ENCODE measurements at places on chromosomes 1 and 21.
A peak's percentile ranks its signal among the peaks of the same experiment; 100 is the strongest.

- DNase-seq: no peak
These were observed 26.1 kb downstream of the FABP3 start for GRCh38 chr1:31346785-31347184.

DNA sequence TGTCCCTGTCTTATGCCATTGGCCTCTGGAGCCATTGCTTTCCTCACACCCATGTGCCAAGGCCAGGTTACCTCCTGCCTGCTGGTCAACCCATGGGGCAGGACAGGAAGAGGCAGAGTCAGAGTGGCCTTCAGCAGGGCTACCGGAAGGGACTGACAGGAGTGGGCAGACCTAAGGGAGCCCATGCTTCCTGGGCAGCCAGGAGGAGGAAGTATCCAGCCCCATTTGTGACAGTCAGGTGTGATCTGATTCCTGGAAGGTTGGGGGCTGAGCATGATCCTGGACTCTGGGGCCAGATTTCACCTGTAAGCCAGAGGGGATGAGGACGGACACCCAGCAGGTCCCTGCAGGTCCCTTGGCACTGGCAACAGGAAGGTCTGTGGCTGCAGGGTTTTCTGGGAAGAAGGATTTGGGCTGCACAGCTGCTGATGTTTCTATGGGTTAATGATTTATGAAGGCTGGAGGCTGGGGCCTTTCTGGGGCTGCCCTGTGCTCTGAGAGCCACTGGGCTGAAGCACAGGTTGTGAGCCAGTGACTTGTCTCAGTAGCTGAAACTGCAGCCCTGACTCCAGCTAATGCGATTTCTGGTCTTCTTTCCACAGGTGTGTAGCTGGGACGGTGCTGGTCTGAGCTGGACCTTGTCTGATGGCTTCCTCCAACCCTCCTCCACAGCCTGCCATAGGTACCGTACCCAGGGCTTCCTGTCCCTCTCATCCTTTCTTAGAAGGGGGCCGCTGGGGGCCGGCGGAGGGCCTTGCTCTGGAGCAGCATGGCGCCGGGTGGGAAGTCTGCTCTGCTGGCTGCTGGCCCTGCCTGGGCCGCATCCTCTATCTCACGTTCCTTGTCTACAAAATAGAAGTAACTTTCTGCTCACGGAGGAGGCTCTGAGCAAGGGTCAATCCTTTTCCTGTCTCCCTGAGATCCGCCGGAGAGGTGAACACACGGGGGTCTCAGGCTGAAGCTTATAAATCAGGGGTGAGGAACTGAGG lies 40.7 kb downstream of the ARHGEF10L start:
- DNase-seq: no peak

DNA sequence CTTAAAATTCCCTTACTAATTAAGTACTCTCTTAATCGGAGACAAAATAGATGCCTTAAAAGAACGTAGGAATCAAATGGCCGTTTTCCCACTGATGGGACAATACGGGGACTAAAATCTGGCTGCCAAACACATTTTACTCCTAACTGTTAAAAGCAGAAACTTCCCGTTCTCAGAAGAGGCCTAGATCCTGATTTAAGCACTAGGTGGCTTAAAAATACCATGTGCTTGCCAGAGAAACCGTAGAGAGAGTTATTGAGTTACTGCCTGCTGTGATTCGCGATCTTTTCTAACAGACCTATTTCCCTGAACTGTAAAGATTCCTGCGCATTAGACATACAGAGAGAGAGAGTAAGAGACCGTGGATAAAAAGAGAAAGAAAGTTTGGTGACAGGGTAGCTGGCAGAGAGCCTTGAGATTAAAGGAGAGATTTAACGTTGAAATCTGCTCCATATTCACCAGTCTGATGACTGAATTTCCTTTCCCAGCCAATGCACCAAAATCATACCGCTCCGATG lies 54.4 kb upstream of the STUM start:
- DNase-seq: no peak

DNA sequence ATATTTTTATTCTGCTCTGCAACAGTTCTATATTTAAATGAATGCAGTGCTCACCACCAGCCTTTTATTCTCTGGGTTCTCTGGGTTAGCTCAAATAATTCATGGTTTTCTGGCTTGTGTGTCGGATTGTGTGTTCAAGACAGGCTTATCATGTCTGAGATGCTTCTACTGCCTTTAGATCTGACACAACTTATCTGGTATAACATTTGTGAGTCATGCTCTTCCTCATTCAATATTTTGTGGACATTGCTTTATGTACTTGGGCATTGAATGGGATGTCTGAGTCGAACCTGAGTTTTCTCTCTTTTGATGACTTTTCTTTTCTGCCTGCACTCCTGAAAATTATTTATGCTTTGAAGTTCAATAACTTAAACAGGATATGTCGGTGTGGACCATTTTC lies 17.6 kb upstream of the PKP1 start:
- DNase-seq: no peak

- DNase-seq: no peak
These were observed 42.0 kb downstream of the CAPZB start for GRCh38 chr1:19443326-19443725.

DNA sequence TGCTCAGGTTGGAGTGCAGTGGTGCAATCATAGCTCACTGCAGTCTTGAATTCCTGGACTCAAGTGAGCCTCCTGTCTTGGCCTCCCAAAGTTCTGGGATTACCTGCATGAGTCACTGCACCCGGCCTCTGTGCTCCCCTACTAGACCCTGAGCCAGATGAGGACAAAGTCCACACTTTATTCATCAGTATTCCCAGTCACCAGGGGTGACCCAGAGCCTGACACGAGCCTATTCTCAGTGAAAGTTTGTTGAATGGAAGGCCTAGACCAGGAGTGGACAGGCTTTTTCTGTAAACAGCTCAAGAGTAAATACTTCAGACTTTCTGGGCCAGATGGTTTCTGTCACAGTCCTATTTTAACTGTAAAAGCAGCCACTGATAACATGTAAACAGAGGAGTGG lies 68.2 kb downstream of the MAB21L3 start:
- peak; percentile 39 for DNase-seq

Data from NCI-H774 (cell line).